ENCODE measurements at places on chromosomes 11 and 22.
A peak's percentile ranks its signal among the peaks of the same experiment; 100 is the strongest.

DNA sequence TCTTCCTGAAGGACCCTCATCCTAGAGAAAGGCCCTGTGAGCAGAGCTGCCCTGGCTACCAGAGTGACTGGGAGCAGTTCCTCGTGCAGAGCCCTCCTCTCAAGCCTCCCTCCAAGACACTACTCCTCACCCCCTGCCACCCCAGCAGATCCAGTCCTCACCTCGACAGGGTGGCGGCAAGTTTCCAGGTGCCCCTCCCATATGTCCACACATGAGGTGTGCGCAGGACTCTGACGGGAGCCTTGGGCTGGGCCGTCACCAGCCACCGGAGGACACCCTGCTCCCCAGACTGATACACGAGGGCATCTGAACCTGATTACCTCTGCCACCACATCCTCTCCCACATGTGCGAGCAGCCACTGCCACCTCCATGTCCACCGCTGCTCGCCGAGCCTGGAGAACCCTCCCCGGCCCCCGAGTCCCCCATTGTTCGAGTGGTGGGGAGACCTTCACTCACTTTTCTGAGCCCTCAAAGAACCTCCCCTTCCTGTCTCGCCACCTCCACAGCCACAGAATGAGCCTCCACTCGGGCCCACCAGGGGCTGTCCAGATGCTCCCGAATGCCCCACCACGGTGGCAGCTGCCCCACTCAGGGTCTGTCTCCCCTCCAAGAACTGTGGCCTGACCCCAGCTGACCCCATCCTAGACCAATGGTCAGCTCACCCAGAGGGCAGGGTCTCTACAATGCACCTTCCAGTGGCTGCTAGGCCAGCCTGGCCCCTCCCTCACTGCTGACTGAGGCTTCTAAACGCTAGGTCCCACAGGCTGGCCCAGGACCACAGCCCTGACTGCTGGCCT is 62.5 kb downstream of the DGCR2 start:
- no peaks in the 10 kb centered on the region for H3K27me3 ChIP-seq
- no peaks in the 10 kb centered on the region for H3K4me1 ChIP-seq
- H3K36me3 ChIP-seq = peaks cover 24% of the 10 kb centered on the region
- no peak overlapping the region for H3K4me3 ChIP-seq
- H3K27ac ChIP-seq = no peak overlapping the region

DNA sequence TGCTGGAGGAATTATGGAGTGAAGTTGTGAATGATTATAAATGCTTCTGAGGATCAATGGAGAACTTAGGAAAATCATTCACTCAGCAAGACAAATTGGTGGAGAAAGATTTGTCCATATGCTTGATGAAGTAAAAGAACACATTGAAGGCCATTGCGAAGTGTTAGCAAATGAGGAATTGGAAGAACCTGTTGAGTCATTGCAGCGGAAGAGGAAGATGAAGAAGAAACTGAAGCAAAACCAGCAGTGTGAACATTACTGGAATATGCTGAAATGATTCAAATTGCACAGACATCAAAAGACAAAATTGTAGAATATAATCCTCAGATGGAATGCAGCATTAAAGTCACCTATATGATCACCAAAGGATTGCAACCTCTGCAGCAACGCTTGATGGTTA is 168.1 kb downstream of the ADAMTS15 start:
- H3K36me3 ChIP-seq = no peaks in the 10 kb centered on the region
- no peaks in the 10 kb centered on the region for H3K27me3 ChIP-seq
- no peaks in the 10 kb centered on the region for H3K4me1 ChIP-seq
- H3K4me3 ChIP-seq = no peak overlapping the region
- no peak overlapping the region for H3K27ac ChIP-seq

GRCh38 chr22:23522623-23523251 is 57.4 kb downstream of the IGLL1 start:
- peak overlapping the region; percentile 29 for H3K4me3 ChIP-seq
- H3K27ac ChIP-seq = no peak overlapping the region
- no peaks in the 10 kb centered on the region for H3K36me3 ChIP-seq
- H3K4me1 ChIP-seq = peaks cover 11% of the 10 kb centered on the region

DNA sequence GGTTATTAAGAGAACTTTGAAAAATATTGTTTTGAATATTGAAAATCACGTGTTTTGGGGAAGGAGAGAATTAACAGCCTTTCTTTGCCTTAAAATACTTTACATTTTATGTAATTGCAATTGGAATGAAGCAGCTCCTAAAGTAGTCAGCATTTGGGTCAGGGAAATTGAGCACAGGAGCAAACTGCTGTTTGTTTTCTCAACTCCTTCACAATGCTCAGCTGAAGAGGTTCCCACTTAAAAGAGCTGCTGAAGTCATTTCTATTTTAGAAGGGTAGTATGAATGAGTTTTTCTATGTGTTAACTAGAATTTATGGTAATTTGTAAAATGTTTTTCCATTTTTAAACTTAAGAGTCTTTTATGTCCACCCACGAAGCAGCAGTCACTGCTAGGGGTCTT is 8.1 kb upstream of the UCP2 start:
- H3K4me1 ChIP-seq = no peaks in the 10 kb centered on the region
- no peaks in the 10 kb centered on the region for H3K36me3 ChIP-seq
- H3K27me3 ChIP-seq = no peaks in the 10 kb centered on the region

- peaks cover 36% of the 10 kb centered on the region for H3K4me1 ChIP-seq
- no peak overlapping the region for H3K27ac ChIP-seq
- H3K4me3 ChIP-seq = no peak overlapping the region
- no peak for DNase-seq
Observed at GRCh38 chr22:42273855-42274451, 3.5 kb upstream of the TCF20 start.

DNA sequence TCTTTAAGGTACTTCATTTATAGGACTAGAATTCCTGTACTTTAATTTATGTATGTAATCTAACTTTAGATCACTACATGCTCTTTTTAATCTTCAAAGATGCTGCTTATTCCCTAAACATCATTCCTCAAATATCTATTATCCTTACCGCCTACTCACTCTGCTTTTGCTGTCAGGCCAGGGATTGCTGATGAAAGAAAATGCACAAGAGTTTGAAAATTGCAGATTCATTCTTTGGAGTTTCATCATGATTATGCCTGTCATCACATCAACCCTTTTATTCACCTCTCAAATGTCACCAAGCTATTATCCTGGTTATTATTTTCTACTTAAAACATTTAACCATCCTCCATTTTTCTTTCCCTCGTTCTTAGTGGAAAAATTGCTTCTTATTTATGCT is 802.7 kb downstream of the METTL15 start:
- no peak overlapping the region for H3K4me3 ChIP-seq
- no peaks in the 10 kb centered on the region for H3K36me3 ChIP-seq
- no peaks in the 10 kb centered on the region for H3K4me1 ChIP-seq
- no peak overlapping the region for H3K27ac ChIP-seq

GRCh38 chr11:10633261-10633660 is 60.3 kb downstream of the IRAG1 start:
- no peak overlapping the region for H3K4me3 ChIP-seq
- no peaks in the 10 kb centered on the region for H3K4me1 ChIP-seq
- no peaks in the 10 kb centered on the region for H3K27me3 ChIP-seq
- DNase-seq = no peak
